ENCODE measurements at places on chromosomes 12 and 14. TPM values are rescaled to one million over a fixed set of nuclear protein-coding genes. Genes with fewer than 3 reads are reported as not detected.

DNA sequence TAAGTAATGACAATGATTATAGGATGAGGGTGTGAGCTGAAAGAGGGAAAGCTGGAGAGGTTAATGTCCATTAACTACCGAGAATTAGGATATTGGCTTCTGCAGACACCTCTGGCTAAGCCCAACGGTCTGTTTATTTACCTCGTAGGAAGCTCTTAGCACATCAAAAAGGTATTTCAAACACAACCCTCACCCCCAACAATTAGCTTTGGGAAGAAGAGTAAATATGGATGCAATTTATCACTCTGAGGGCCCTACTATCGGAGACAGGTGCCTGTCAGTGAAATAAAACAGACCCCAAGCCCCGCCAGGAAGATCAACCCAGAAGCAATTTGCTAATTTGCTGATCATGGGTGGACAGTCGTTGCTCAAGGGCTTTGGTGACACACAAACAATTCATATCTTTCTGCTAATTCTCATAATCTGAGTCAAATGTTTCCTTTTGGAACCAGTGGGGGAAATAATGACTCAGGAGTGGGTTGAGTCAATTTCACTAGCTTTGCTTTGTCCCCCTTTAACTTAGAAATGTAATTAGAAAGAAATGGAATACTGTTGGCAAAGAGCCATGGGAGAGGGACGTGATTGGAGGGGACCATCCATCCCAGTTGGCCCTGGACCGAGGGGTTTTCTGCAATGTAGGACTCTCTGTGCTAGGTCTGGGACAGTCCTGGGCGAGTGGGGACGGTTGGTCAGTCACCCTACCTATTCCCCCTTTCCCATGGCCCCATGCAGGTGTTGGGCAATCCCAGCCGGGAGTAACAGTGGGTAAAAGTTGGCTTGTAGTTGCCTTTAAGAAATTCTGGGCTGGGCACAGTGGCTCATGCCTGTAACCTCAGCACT, 99.1 kb upstream of the MED13L start:
- no peak for DNase-seq

- no peak for DNase-seq
Observed at GRCh38 chr14:68473069-68473468, 319.8 kb downstream of the ZFP36L1 start.

DNA sequence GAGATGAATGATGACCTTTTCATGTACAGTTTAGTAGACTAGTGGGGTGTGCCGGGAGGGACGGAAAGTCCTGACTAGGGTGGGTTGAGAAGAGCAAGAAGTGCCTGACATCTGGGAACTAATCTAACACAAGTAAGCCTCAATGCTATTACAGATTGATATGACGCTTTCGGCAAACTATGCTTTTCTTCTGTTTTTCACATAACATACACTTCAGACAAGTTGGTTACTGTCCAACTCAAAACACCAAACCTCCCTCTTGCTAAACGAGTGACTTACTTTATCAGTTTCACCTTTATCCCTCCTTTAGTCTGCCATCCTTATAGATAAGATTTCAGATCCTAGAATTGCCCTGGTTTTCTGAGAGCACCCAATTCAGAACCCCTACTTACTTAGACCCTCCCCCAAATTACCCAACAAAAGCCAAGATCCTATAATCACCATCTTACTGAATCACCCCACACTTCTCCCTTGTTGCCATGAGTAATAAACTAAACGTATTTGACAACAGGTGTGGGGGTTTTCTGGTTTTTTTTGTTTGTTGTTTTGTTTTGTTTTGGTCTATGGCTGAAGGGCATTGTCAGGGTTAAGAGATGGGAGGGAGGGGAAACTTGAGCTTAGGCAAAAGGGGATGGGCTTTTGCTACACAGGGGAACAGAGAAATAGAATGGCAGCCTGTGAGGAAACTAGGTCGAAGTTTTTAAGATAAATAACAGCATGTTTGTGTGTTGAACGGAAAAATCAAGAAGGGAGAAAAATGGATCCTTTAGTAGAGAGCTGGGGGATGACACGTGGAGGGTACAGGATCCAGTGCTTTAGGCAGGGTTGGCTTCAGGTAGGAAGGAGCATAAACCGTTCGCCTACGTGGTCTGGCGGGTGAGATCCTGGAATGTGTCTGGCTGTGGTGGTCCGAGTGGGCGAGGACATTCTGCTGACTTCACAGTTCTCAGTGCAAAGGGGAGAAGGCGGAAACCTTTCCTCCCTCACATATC, 6.1 kb upstream of the PSMA3 start:
- DNase-seq, result peak; percentile 13

DNA sequence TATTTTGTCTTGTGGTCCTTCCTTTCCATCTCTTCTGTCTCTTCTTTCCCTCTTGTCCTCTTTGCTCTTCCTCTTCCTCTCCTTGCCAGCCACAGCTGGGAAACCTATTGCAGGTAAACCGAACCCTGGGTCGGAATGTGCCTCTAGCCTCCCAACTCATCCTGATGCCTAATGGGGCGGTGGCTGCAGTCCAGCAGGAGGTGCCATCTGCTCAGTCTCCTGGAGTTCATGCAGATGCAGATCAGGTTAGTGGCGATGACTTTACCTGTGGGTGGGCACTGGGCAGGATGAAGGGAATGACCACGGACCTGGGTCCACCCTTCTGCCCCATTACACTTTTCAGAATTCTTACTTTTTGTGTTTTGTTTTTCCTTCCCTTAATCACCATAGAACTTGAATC, 8.2 kb downstream of the PHC1 start:
- no peak for DNase-seq

- no peak for DNase-seq
Observed at GRCh38 chr14:58634406-58635090, 3.2 kb upstream of the DACT1 start.

- DNase-seq, result peak; percentile 64
Observed at GRCh38 chr14:98138666-98139065, 1133.3 kb downstream of the BCL11B start.

DNA sequence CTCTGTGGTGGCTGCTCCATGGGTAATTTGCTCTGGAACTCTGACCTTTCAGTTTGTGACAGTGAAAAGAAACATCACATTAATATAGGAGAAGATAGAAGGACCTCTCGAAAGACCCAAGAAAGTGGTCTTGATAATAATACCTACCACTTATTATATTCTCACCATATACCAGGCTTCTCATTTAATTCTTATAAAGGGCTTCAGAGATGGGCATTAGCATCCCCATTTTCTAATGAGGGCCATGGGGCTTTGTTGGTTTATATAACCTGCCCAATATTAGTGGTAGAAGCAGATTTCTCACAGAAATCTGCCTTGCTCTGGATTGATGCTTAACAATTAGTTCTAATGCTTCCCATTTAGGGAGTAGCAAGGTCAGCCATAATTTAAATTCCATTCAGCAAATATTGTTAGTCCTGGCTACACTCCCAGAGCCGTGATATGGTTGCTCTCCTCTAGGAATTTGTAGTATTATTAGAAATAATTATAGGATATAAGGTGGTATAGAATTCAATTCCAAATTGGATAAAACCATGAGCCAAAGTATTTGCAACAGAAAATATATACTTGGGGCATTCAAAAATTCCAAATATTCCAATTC, 7.4 kb upstream of the AMIGO2 start:
- DNase-seq, result no peak

COX8C gene
- not detected for total RNA-seq

SELPLG gene
- total RNA-seq, result 22.2 TPM

Measured in activated naive CD8-positive, alpha-beta T cell treated with anti-CD3 and anti-CD28 coated beads for 36 hours (primary cell).